ENCODE measurements at places on chromosomes 7 and 10.

GRCh38 chr10:82319074-82319473, 444.1 kb downstream of the NRG3 start:
- DNase-seq = no peak

DNA sequence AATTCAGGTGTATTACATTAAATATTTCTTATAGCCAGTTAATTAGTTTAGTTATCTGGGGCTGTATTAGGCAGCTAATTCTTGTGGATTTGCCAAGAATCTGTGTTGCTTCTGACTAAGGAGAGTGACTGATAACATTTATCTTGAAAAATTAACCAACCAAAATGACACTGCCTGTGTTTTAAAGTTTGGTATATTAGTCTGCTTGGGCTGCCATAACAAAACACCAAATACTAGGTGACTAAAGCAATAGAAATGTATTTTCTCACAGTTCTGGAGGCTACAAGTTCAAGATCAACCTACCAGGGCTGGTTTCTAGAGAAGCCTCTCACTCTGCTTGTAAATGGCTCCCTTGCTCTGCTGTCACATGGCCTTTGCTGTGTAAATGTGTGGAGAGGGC, 12.9 kb downstream of the EXOC4 start:
- no peak for DNase-seq

DNA sequence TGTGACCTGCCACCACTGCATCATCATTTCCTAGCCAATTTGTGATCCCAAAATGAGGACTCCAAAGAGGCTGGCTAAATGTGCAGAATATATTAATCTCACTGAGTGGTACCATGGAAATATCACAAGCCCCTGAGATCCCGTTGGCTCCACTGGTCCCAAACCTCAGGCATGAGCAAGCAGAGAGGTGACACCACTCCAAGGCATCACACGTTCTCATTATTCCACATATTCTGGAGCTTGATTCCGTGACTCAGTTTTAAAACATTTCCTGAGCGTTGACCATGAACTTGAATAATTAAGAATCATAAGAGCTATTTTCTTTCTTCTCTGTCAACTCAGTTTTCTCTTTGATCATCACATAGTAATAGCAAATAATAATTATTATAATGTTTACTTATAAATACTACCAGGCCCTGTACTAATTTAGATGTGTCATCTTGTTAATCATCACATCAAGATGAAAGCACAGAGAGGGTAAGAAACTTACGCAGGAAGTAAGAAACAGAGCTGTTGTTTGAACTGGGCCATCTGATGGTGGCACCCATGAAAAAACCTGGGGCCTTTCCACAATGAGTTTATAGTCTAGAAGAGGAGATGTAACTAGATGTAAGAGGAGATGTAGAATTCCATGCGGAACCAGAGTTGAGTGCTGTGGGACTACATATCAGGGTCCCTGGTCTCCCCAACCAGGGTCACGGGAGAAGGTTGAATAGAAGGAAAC, 3.5 kb downstream of the APBB1IP start:
- DNase-seq = no peak

DNA sequence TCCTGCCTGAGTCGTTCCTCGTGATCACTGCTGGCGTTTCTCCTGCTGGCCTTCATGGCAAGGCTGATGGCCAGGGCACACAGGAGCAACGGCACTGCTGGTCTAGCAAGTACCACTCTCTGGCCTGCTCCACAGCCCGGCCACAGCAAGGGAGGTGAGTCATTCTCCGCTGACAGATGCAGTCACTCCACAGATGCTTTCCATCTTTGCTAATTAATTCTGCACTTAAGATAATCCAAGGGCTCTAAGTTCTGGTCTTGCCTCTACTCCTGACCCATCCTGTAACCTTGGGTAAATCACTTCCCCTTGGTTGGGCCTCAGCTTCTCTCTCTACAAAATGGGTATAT, 244.4 kb downstream of the RPS24 start:
- DNase-seq = no peak

DNA sequence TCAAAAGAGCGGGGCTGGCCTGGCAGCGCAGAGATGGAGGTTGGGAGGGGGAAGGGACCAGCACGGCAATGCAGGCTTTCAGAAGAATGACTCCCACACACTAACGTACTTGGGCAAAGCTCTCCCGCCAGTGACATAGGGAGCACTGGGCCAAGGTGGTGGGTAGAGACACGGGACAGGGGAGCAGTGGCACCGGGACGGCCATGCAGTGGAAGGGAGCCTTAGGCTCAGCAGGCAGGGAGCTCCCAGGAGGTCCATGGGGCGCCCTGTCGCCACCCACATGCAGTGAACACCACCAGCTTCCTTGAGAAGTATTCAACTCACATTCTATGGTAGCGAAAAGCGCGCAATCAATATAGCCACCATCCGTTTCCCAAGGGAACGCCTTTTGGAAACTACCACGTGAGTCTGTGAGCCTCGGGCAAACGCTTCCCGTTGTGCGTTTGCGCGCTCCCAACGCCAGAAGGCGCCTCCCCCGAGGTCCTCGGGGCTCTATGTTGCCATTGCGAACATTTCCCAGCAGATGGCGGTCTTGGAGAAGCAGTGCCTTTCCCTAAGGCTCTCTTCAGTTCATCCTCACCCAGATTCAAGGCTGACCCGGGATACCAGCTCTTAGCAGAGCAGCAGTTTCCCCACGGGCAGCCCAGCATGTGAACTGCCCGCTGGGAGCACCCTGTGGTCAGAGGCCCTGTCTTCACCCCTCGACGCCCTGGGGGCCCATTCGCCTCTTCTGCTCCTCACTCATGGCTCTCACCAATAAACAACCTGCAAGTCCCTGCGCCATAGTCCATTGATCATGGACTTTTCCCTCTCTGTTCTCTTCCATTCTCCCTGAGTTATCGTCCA, 16.4 kb upstream of the OPALIN start:
- DNase-seq = peak; percentile 63

GRCh38 chr7:80736371-80737125, 98.1 kb downstream of the CD36 start:
- DNase-seq = no peak

DNA sequence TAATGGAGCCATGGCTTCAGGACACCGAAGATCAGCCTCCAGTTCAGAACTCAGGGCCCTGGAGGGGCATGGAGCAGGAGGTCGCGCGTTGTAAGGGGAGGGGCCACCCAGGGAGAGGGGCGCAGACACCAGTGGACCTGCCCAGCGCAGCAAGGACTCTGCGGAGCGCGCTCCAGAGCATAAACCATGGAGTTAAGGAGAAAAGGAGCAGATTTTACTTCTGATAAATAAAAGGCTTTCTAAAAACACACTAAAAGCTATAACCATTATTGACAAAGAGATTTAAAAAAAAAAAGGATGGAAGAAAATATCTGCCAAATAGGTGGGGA, 10.5 kb downstream of the CALY start:
- no peak for DNase-seq

DNA sequence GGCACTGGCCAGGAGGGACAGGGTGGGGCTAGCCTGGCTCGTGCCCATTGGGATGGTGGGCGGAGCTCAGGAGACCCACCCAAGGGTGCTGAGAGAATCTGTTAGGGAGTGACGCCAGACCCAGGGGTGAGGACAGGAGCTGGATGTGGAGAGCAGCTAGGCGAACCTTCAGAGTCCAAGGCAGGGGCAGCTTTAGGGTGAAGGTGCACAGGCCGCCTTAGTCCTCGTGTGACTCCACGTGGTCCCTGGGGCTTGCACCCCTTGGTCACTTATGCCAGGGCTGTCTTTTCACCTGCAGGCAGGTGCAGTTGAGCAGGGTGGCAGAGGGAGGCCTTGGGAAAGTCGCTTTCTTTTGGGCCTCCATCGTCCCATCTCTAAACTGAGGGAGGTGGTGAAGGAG, 4.3 kb downstream of the RAMP3 start:
- no peak for DNase-seq

DNA sequence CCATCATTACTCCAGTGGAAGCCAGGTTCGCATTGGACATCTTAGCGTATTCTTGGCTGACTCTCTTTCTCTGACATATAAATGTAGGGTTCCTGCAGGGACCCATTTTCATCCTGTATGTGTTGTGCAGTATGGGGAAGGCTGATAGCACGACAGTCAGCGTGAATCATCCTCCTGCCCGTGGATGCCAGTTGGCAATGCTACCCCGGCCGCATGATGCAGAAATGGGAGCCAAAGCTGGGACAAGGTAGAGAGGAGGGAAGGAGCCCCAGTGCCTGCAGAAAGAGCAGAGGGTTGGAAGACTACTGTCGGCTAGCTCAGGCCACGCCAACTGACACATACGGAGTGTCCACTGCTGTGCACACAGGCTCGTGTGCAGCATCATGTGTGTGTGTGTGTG, 251.6 kb downstream of the SKAP2 start:
- DNase-seq = no peak

- no peak for DNase-seq
Measured at GRCh38 chr10:22657566-22658225, 56.7 kb downstream of the PIP4K2A start.

DNA sequence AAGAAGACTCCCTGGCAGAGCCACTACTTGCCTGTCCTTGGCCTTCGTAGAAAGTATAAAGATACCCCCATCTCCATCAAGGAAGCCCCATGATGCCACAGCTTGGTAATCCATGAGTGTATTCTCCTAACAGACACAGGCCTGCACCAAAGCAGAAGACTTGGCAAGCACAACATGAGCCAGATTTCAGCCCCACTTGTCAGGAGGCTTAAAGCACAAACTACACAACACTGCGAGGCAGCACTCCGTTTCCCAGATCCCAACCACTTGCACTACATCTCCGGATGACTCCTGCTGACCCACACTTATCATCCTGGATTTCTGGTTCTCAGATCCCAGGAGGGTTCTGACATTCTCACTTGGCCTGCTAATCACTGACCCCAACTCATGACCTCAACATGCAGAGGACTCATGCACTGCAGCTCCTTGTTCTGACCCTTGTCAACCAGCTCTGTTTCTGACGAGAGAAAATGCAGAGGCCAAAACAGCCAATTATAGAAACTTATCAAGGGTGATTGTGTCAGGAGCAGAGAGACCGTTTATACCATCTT, 100.8 kb downstream of the RELN start:
- no peak for DNase-seq

GRCh38 chr10:112362833-112363232, 11.1 kb upstream of the ACSL5 start:
- no peak for DNase-seq

GRCh38 chr10:14736600-14737081, 38.1 kb downstream of the FAM107B start:
- DNase-seq = no peak

DNA sequence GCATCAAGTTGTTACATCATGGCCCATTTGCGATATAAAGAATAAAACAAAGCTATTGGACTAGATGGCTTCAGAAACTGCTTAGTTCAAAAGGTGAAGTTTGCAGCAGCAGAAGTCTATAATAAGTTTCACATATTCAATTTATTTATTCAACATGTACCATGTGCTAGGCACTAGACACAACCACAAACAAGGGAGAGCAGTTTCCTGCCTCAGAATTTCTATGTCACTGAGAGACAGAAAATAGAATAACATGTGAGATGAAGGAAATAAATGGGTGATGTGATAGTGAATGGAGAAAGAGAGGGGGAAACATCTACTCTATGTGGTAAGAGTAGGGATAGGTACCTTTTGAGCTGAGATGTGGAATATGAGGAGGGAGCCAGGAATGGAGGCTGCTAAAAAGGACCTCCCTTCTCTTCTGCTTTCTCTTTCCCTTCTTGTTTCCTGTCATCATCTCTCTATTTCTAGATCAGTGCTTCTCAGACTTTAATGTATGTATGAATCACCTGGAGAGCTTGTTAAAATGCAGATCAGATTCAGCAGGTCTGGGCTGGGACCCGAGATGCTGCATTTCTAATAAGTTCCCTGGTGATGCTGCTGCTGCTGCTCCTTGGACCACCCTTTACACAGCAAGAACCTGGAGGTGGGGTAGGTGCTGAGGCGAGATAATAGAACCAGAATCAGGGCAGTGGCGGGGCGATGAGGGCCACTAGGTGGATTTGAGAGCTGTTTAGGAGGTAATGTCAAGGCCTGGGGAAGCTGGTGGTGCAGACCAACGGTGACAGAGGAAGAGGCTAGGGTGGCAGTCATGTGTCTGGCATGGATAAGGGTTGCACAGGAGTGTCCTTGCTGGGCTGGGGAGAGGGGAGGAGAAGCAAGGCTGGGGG, 13.7 kb upstream of the INMT start:
- no peak for DNase-seq

DNA sequence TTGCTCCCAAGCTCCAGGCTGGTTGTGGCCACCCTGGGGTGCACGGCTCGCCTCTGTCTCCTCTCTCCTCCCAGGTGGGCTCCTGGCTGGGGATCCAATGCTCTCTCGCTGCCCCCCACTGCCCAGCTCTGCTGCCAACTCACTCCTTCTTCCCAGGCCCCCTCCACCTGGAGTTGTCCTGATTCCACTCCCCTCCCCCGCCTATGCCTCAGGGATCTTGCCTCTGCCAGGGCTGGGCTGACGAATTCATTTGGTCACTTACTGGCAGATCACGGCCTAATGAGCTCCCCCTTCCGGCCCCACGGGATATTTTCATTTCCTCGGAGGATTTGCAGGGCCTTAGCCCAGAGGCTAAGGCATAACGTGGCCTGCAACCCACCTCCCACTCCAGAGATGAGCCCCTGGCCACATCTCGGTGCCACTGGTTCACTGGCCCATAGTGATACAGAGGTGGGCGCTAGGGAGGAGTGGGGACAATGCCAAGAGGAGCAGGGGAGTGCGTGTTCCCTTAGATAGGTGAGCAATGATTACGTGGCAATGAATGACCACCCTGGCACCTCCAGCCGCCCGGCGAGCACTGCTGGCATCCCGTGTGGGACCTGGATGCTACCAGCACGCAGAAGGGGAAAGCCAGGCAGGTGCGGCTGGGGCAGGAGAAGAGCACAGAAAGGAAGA, 344.6 kb upstream of the SHH start:
- no peak for DNase-seq

DNA sequence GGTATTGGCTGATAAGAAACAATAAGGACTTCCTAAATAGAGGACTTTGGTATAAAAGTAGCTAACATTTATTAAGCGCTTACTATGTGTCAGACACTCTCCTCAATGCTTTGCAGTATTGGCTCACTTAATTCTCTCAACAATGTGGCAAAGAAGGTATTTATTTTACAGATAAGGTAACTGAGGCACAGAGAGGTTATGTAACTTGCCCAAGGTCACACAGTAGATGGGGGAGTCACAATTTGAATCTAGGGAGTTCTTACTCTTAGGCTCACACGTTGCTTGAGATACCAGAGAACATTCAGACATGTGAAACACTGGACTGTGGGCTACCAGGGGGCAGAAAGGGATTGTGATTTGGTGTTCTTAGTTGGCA, 60.8 kb upstream of the GPR158 start:
- DNase-seq = no peak

- no peak for DNase-seq
Measured at GRCh38 chr7:51138123-51139085, 178.2 kb downstream of the COBL start.

DNA sequence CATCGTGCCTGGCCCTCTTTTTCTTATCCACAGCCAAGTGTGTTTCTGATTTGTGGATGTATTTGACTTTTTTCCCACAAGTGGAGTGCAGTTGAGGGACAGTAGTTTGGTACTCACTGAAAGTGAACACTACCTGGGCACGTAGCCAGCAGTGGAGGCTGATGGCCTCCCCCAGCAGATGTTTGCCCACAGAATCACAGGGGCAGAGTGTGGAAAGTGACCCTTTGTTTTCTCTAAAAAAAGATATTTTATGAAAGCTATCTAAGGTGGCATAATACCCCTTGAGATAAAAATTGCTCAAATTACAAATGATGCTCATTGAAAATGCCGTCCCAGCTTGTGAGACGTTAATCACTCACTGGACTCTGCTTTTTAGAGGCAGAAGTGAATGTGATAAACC, 29.1 kb downstream of the WDR37 start:
- no peak for DNase-seq
